ENCODE measurements at places on chromosomes 13 and 19.

- no peak for DNase-seq
Observed at GRCh38 chr13:99182439-99182838, 18.2 kb upstream of the UBAC2 start.

DNA sequence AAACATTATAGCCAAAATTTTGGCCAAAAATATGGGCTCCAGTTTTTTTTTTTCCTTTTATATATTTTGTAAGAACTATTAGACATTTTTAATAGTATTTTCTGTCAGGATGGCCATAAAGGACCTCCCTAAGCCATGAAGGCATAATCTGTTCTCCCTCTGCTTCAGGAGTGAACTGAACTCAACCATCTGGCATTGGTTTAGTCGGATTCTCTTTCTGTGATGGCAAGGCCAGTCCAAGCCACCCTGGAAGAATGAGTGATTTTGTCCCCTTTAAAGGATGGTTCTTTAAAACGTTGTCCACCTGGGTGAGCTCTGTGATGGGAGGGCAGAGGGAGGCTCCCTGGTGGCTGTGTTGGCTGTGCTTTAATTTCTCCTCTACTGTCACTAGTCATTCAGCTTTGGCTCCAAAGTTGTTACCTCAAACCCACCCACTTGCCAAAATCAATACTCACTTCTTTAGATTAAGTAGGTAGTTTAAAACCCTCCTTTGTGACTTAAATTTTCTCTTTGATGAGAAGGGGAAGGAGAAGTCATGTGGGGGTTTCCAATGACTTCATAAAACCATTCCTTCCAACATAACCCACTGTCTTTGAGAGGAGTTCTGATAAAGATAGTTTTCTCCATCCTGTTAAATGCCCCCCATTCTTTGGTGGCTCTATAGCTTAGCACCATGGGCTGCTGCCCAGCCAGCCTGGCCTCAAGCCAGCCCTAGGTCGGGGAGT lies 4.4 kb downstream of the TNFRSF19 start:
- no peak for DNase-seq

DNA sequence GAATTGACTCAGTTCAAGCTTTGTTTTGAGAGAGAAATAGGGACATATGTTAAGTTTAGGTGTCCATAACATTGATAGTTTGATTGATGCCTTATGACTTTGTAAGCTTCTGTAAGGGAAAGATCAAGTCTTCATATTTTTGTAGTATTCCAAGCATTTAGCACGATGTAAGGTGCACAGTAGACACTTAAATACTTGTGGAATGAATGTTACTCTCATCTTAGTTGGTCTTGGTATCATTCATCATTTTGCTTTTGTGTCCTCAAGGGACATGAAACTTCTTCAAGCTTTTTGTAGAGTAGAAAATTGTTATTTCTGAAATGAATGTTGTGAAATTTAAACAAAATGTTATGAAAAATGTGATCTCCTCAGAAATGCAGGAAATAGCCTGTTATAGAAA lies 10.1 kb downstream of the TDRD3 start:
- DNase-seq = no peak

DNA sequence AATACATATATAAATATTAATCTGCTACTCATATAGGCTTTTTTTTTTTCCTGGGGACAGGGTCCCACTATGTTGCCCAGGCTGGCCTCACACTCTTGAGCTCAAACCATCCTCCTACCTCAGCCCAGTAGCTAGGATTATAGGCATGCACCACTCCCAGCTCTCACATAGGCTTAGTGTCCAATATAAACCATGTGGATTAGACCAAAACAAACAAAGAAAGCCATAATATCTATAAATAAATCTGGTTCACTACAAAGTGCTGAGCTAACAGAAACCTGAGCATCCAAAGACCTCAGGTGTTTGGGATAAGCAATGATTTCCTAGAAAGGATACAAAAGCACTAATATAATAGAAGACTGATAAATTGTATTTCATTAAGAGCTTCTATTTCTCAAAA lies 26.0 kb downstream of the TBC1D4 start:
- DNase-seq = no peak

- no peak for DNase-seq
Observed at GRCh38 chr13:37869506-37869755, 141 bp downstream of the TRPC4 start.

DNA sequence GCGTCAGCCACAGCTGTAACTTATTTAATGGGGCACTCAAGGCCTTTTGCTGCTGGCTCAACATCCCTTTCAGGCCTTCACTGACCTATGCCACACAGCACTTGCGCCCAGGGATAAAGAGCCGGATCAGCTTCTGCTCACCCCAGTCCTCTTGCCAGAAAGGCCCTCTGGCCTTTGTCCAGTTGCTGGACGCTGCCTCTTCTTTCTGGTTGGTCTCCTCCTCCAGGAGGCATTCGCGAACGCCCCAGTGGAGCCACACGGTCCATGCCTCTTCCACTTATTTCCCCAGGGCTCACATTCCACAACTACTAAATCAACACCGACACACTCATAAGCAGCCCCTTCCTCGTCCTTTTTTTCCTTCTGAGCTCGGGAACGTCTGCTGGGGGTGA lies 3.7 kb upstream of the ZNF329 start:
- DNase-seq = no peak

DNA sequence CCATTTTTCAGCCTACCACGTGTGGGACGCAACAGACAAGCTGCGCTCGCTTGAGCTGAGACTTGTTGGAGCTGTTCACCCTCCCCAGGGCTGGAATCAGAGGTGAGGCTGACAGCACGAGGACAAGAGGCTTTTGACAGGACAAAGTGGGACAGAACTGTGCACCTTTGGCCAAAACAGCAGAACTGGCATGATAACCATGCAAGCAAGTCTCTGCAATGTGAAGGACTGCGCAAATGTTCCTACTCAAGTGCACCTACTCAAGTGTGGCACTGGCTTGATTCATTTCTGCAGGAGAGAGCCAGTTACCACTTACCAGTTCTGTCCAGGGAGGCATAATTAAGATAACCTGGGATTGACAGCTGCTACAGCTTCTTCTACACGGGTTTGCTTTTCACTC lies 62.2 kb upstream of the TM9SF2 start:
- no peak for DNase-seq

DNA sequence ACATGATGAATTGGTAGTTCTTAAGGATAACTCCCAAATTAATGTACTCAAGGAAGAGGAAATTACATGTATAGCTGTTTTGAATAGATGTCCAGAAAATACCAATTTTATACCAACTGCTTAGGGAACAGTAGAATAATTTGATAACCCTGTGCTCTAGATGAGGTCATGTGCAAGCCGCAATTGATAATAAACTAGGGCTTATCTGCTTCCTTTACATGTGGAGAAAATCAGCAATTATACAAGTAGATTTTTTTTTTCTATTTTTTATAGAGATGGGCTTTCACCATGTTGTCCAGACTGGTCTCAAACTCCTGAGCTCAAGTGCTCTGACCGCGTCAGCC lies 9.3 kb downstream of the TPT1 start:
- DNase-seq = no peak

DNA sequence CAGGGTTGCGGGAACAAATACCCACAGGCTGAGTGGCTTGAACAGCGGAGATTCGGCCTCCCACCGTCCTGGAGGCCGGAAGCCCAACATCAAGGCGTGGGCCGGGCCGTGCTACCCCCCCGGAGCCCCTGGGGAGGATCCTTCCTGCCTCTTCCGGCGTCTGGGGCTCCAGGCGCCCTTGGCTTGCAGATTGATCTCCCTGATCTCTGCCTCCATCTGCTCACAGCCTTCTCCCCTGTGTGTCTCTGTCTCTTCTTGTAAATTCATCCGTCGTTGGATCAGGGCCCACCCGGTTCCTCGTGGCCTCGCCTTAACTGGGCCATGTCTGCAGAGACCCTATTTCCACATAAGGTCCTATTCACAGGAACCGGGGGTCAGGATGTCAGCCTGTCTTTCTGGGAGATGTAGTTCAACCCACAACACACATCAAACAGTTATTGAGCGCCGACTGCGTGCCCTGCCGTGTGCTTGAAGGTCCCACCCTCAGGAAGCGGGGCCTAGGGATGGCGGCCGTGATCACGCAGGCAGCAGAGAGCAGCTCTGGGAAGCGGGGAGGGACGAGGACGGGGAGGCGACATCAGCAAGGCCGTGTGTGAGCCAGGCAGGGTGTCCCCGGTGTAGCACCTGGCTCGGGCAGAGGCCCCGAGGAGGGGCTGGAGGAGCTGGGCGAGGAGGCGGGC lies 21.3 kb downstream of the HCN2 start:
- no peak for DNase-seq

DNA sequence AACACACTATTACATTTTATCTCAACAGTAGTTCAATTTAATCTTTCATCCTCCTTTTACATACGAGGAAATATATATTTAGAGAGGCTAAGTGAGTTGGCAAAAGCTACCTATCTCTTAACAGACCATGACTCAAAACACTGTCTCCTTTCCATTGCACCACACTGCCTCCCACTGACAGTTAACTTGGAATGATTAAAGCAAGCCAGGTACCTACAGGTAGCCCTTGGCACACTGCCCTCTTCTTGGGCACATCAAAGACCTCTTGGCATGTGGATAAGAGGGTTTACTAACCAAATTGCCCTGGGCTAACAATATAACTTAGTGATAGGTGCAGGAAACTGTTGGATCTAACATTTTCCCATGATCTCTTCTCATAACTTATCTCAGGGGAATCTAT lies 1.8 kb downstream of the ABHD13 start:
- DNase-seq = no peak

All from activated CD8-positive, alpha-beta memory T cell treated with anti-CD3 and anti-CD28 coated beads for 1 hour (primary cell).